ENCODE measurements at places on chromosomes 7 and 10.

DNA sequence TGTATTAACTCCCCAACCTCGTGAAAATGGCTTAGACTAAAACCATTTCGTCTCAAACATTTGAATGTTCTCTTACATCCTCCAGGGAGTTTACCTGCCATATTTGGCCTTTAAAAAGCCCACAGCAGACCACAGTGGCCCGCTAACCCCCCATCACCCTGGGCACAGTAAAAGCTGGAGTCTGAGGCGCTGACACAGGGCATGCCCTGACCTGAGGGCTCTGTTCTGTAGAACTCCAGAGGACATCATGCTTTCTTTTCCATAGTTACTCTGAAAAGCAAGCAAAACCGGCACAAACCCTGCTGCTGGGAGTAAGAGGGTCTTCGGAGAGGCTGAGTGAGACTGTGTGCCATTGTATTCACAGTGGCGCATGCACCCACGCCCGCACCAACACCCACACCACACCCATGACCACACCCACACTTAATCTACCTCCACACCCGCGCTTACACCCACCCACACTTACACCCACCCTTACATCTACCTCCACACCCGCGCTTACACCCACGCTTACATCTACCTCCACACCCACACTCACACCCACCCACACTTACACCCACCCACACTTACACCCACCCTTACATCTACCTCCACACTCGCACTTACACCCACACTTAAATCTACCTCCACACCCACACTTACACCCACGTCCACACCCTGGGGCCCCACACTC lies 32.1 kb downstream of the LRRC27 start:
- no peak for DNase-seq

DNA sequence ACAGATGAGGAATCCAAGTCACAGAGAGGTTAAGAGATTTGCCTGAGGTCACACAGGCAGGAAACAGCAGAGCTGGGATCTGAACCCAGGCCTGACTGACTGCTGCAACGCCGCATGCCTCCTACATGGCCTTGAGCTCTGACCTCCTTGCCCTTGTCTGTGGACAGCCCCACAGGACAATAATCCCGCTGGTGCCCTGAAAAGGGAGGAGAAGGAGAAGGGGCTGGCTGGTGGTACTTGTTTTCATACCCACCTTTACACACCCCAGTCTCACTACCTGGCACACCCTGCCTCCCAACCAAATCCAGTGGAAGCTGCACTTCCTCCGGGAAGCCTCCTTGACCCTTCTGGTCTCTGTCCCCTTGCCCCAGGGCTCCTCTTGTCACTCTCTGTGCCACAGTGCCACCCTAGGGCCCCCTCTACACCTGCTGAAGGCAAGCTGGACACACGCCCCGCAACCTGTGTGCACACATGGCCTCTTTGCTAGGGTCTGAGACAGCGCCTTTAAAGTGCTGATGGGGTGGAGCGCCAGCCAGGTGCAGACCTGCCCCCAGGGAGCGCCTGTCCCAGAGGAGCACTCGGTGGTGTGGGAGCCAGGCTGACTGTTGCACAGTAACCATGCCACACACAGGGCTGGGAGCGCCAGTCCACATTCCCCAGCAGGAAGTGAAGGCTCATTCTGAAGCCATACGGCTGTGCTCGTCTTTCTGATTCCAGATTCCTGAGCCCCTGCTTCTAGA lies 38.6 kb downstream of the ZCCHC24 start:
- no peak for DNase-seq

- DNase-seq: no peak
These were observed 516.0 kb downstream of the REEP3 start for GRCh38 chr10:64037071-64037661.

DNA sequence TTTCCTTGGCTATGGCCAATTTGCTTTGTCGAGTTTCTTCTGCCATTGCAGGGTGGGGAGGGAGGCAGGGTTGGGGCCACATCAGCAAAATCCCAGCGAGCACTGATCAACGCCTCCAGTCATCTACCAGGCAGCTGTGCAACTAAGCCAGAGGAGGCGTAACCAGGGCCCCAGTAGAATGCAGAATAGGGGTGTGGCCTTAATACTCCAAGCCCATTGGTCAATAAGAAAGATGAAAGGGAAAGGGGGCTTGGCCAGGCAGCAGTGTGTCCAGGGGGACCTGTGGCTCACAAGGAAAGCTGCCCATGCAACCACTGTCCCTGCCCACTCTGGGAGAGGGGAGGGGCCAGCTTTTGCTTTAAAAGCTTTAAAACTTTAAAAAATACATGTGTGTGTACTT lies 21.5 kb upstream of the GGCT start:
- no peak for DNase-seq

DNA sequence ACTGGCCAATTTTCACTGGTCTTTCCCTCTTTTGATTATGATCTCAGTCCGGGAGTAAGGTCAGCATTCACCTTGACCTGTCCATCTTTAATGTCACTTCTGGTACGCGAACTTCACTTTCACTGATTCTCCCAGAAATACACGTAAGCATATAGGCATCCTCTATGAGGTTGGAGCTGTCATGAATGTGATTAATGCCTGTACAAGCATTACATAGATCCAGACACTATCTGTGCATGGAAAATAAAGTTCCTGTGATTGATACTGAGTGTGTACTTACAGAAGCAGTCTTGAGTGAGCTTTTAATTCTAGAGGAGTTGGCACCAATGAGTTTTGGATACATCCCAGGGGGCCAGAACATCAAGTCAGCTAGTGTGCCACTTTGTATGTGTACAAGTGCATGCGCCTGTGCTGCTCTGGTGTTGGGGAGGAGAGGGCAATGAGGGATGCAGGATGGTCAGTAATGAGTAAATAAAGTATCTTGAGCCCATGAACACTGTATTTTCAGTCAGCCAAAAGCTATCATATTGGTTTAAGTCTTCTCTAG lies 6.0 kb downstream of the PTPRZ1 start:
- DNase-seq: no peak

DNA sequence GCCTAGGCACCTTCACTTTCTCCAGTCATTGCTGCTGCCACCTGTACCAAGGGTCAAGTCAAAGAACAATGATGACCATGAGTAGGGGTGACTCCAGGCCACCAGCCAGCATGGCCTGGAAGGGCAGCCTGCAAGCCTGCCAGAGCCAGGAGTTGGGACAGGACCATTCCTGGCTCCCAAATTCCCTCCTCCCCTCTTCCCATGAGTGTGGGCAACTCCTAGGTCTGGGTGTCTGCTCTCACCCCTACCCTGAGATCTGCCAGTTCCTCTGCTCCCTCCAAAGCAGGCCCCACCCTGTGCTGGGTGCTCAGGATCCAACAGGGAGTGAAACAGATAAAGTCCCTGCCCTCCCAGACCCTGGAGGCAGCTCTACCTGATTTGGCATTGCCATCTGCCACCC lies 125.8 kb upstream of the NANOS1 start:
- DNase-seq: no peak

DNA sequence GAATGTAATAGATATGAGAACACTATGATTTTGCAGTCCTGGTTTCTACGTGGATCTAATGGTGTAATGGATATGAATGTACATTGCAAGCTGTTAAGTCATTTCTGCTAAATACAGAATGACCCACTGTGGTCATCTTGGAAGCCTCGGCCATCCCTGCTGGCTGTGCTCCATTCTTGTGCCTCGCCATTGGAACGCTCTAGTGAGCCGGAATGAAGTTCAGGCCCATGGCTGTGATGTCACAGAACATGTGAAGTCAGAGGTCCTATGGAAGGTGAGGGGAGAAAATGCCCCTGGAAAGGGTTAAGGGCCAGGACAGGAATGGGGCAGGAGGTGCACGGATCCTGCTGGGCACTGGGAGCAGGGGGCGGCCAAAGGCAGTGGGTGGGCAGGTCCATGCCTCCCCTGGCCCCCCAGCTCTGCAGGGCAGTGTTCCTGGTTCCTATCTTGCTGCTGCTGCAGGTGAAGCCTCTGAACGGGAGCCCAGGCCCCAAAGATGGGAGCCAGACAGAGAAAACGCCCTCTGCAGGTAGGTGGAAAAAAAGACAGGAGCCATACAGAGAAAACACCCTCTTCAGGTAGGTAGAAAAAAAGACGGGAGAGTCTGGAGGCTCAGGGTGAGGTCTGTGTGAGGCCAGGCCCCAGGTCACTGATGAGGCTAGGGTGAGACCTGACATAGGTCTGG lies at the start of gene LLCFC1:
Gene LLCFC1, plus strand, starts transcription at position 259 of the 685 bp plus-strand sequence. Its CDS starts 138 bp downstream, at position 397.
- no peak for DNase-seq

- DNase-seq: no peak
These were observed 20.8 kb upstream of the OR6B1 start for GRCh38 chr7:143979359-143979758.

DNA sequence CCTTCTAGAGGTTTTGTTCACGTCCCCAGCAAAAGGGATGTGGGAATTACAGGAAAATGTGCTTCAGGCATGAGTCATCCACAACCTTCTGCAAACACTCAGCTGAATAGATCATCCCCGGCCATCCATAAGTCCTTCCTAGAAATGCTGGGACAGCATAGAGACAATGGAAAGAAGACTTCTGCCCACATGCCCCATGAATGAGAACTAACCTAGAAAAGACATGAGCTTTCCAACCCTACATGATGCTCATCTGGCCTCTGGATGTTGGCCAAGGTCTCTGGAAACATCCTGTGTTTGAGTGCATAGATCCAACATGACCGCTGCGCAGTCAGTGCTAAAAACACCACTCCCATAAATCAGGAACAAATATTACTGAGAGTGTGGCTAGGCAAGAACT lies 277.5 kb downstream of the PLXNA4 start:
- DNase-seq: no peak

- no peak for DNase-seq
These were observed 19.5 kb upstream of the HERPUD2 start for GRCh38 chr7:35714407-35714806.

DNA sequence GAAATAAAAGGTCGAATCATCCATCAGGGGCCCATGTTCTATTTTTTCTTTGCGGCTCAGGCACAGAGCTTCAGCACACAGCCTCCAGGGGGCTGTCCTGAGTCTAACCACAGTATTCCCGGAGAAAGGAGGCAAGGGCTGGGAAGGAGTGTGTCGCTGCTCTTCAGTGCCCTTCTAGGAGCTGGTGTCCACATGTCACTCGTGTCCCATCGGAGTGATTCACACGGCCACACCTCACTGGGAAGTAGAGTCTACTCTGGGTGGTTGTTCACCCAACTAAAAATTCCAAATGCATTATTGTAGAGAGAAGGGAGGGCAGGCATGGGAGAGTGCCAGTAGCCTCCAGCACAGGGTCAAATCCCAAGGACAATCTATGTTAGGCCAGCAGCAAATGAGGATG lies 114.8 kb upstream of the LANCL2 start:
- no peak for DNase-seq

GRCh38 chr10:51158832-51159231 lies 84.5 kb downstream of the PRKG1 start:
- no peak for DNase-seq

- DNase-seq: no peak
These were observed 176.8 kb downstream of the PRKG1 start for GRCh38 chr10:51251110-51251509.

Data from NCI-H1930 (cell line).